ENCODE measurements at places on chromosomes 12 and 14. TPM values are rescaled to one million over a fixed set of nuclear protein-coding genes. Genes with fewer than 3 reads are reported as not detected.

The CHPT1 gene
- total RNA-seq, result 71.4 TPM

The REC8 gene
- 18.5 TPM for total RNA-seq

The ENDOU gene
- total RNA-seq, result 0.32 TPM

The DEGS2 gene
- 1.7 TPM for total RNA-seq

The NYNRIN gene
- 16.6 TPM for total RNA-seq

The SLC10A1 gene
- total RNA-seq, result not detected

DNA sequence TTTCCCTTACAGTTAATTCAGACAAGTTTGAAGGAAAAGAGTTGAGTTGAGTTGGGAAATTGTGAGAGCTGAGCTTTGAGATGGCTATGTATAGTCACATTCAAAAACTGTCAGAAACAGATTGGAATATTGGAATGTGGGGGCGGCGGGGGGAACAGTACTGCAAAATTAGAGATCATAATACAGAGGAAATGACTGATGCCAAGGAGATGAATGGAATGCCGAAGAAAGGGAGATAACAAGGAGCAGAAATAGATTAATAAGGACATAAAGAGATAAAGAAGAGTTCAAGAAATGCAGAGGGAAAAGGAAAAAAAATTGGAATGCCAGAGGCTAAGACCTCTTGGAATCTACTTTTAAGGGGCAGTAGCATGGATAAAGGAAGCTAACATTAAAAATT, 3.2 kb upstream of the OR4K5 start:
- DNase-seq, result no peak
- no peak overlapping the region for H3K4me3 ChIP-seq
- no peaks in the 10 kb centered on the region for H3K4me1 ChIP-seq

DNA sequence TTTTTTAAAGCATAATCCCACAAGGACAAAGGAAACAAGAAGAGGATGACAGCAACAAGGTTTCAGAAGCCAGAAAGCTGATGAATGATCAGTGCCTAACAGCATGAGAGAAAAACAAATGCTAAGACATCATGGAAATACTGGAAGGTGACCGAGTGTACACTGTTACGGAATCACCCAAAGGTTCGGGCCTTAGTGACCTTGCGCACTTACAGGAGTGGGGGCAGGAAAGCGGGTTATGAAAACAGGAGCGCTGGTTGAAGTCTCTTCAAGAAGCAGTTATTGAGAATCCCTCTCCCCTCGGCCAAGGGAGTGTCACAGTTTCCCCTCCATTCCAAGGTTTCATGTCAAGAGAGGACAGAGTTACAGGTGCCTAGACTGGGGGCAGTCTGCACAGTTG, 42.6 kb downstream of the SLC25A47 start:
- no peak for DNase-seq
- no peak overlapping the region for H3K27ac ChIP-seq
- peaks cover 15% of the 10 kb centered on the region for H3K4me1 ChIP-seq
- no peaks in the 10 kb centered on the region for H3K27me3 ChIP-seq
- H3K4me3 ChIP-seq, result no peak overlapping the region
- H3K36me3 ChIP-seq, result peaks cover 76% of the 10 kb centered on the region

- H3K4me3 ChIP-seq, result no peak overlapping the region
- no peak overlapping the region for H3K27ac ChIP-seq
- no peaks in the 10 kb centered on the region for H3K4me1 ChIP-seq
- no peaks in the 10 kb centered on the region for H3K36me3 ChIP-seq
- DNase-seq, result peak; percentile 64
These were observed 194.4 kb downstream of the KIF26A start for GRCh38 chr14:104332634-104333270.

DNA sequence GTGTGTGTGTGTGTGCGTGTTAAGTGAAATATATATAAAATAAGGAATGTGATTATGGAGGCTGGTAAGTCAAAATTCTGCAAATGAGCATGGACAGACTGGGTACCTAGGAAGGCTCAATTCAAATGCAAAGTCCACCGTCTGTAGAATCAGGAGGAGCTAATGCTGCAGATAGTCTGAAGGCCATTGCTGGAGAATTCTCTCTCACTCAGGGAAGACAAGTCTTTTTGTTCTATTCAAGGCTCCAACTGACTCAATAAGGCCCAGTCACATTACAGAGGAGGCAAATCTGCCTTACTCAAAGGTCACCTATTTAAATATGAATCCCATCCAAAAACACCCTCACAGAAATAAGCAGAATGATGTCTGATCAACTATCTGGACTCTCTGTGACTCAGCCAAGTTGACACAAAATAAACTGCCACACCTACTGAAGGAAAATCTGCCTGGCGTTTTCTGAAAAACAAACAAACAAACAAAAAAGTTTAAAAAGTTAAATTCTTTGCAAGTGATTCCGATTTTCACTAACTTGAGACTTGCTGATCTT, 684 bp upstream of the KLRF2 start:
- H3K36me3 ChIP-seq, result no peaks in the 10 kb centered on the region
- no peaks in the 10 kb centered on the region for H3K4me1 ChIP-seq
- no peaks in the 10 kb centered on the region for H3K27me3 ChIP-seq
- no peak for DNase-seq
- no peak overlapping the region for H3K4me3 ChIP-seq

DNA sequence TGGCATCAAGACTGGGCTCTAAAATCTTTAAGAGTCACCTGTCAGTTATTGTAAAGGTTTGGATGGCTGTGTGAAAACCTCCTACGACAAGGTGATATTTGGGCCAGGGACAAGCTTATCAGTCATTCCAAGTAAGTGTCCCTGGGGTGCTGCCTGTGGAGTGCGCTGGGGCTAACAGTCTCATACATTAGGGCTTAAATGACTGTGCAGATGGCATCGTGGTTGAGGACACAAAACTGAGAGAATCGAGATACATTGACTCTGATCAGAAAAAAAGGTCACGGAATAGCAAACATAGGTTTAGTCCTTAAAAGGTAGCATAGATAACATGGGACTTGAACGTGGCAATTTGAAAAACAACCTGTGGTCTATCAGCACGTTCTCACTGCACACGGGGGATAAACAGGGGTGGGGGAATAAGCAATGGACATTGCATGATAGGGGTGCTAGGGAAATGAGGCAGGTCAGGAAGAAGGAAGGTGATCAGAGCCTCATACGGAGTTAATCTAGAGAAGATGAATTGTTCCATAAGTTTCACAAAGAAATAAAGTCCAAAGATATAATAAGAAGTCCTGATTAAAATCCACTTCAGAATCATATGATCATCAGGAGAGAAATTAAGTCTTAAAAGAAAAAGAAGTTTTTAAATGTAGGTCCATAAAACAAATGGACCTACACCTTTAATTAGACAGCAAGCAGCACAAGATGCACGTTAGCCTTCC, 100.3 kb downstream of the DAD1 start:
- no peak for DNase-seq
- H3K27ac ChIP-seq, result no peak overlapping the region
- H3K4me3 ChIP-seq, result no peak overlapping the region
- H3K4me1 ChIP-seq, result no peaks in the 10 kb centered on the region
- no peaks in the 10 kb centered on the region for H3K36me3 ChIP-seq

DNA sequence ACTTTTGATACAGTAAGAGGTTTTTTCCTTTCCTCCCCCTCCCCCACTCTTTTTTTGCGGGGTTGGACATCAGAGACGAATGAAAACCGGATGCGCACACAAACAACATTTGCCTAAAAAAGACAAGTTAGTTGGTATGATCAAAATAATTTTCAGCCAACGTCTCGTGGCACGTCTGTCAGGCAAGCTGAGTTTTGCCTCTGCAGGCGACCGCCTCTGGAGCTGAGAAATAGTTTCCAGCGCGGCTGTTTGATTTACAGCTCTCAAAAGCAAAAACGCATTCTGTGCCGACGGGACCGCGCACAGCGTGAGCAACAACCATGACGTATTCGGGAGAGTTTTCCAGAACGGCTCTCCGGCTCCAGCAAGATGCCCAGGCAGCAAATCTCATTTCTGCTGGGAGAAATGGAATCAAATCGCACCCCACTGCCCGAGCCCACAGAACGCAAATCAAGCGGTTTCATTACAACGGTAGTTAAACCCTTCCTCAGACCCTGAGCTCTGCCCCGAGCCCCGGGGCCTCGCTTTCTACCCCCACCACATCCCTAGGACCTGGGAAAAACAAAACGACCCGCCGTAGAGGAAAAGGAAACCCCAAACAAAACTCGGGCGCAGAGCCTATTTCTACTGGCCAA, 14.2 kb upstream of the CALM1 start:
- H3K27me3 ChIP-seq, result no peaks in the 10 kb centered on the region
- H3K4me1 ChIP-seq, result peaks cover 23% of the 10 kb centered on the region
- H3K4me3 ChIP-seq, result peak overlapping the region; percentile 64
- DNase-seq, result peak; percentile 81
- H3K36me3 ChIP-seq, result no peaks in the 10 kb centered on the region
- peak overlapping the region; percentile 100 for H3K27ac ChIP-seq

GRCh38 chr12:42585154-42585840, 4.2 kb downstream of the PRICKLE1 start:
- H3K27ac ChIP-seq, result no peak overlapping the region
- H3K27me3 ChIP-seq, result peaks cover 10% of the 10 kb centered on the region
- DNase-seq, result no peak
- no peaks in the 10 kb centered on the region for H3K36me3 ChIP-seq
- no peak overlapping the region for H3K4me3 ChIP-seq

DNA sequence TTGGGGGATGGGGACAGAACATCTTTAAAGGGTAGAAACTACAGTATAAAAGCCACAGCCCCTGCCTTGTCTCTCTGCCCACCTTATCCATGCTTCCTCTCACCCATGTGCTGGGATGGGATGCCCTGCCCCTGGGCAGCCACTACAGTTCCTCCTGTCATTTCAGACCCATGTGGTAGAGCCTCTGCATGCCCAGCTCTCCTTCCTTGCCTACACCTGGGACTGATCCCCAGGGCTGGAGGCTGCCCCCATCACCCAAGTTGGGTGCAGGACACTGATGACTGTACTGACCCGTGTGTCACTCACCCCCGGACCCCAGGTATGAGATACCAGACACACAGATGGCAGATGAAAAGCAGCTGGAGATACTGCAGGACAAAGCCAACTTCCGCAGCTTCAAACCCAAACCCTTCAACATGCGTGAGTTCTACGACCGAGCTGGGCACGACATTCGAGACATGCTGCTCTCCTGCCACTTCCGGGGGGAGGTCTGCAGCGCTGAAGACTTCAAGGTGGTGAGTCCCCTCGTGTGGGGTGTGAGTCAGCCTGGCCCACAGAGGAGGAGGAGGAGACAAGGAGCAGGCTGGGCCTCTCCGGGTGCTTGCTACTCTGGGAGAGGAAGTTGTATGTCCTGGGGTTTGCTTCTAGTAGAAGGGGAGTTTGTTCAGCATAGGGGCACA, 2.2 kb downstream of the ASIC1 start:
- H3K27ac ChIP-seq, result no peak overlapping the region
- H3K36me3 ChIP-seq, result no peaks in the 10 kb centered on the region
- H3K4me1 ChIP-seq, result peaks cover 7% of the 10 kb centered on the region
- H3K4me3 ChIP-seq, result no peak overlapping the region
- DNase-seq, result no peak

GRCh38 chr12:67019070-67019469, 250.1 kb upstream of the CAND1 start:
- no peak overlapping the region for H3K27ac ChIP-seq
- no peak for DNase-seq
- H3K4me3 ChIP-seq, result no peak overlapping the region
- H3K36me3 ChIP-seq, result no peaks in the 10 kb centered on the region
- no peaks in the 10 kb centered on the region for H3K27me3 ChIP-seq

GRCh38 chr12:42019746-42020145, 124.9 kb downstream of the GXYLT1 start:
- no peak overlapping the region for H3K27ac ChIP-seq
- H3K4me3 ChIP-seq, result no peak overlapping the region
- no peaks in the 10 kb centered on the region for H3K4me1 ChIP-seq
- DNase-seq, result no peak

Data from upper lobe of right lung (tissue), 1 donor.